ENCODE measurements at places on chromosomes 6 and 20.

GRCh38 chr6:39029156-39030011 lies 19.2 kb upstream of the GLP1R start:
- no peak for DNase-seq

DNA sequence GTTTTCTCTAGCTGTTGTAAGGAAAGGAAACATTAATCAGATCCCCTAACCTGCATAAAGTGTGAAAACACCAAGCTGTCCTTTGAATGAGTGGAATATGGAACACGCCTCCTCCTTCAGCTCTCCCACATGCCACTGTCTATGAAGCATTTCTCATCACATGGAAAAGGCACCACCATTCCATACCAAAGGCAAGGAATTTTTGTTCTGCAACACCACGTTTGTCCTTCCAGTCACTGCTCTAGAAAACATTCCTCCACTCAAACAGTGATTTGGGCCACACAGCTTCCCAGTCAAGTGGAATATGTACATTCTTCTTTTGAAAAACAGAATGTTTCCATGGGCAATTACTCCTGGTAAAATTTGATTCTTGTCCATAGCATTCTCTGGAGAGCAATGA lies 120.1 kb downstream of the OPRM1 start:
- DNase-seq: no peak

- DNase-seq: no peak
Observed at GRCh38 chr20:36548006-36548315, 6.6 kb downstream of the MYL9 start.

- no peak for DNase-seq
Observed at GRCh38 chr6:35044145-35044745, 96.9 kb downstream of the TCP11 start.

GRCh38 chr20:50211091-50211490 lies 20.5 kb downstream of the CEBPB start:
- no peak for DNase-seq

- no peak for DNase-seq
Observed at GRCh38 chr20:59320426-59320825, 20.0 kb downstream of the EDN3 start.

DNA sequence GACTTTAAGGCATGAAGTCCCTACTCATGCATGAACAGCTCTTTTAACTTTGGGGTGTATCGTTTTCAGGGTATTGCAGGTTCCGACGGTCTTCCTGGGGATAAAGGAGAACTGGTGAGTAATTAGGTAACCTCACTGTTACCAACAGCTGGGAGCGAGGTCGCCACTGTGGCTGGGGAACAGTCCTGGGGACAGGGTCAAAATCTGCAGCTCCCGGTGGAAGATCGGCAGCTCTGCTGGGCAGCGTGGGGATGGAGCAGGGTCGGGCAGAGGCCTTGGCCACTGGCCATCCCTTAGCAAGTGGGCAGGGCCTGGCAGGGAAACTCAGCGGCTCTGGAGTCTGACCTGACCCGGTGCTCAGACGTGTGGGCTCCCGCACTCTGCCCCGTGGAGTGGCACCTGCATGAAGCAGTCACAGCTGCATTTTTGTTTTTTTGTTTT lies 16.1 kb downstream of the COL9A3 start:
- no peak for DNase-seq

DNA sequence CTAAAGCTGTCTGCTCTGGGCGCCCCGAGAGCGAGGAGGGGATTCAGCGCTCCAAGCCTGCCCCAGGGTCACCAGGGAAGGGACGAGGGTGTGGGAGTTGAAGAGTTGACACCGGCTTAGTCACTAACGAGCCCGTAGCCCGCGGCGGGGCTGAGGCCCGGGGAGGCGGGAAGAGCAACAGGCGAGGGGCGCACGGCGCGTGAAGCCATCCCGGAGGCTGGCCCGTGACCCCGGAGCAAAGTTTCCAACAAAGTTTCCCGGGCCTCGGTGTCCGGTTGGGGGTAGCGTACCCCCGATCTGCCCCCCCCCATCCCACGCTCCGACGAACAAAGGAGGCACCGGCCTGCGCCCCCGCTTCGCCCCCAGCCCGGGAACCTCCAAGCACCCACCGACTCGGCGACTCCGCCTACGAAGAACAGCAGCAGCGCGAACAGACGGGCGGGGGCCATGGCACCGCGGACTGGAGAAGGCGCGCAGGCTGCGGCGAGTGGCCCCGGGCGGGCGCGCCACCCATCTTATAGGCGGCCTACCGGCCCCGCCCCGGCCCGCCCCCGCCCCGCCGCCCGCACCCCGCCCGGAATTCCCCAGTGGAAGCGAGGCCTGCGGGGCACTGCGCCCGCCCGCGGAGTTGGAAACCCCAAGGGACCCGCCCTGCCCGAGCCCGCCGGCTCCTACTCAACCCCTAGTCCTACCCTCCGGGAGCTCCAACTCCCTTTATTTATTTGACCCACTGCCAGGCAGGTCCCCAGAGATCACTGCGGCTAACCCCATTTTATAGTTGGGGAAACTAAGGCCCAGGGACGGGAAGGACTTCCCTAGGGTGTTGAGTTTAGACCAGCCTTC lies at the start of gene SDC4:
Gene SDC4, minus strand, starts transcription at position 489 of the 843 bp plus-strand sequence. Its CDS starts 40 bp downstream, at position 449.
- DNase-seq: no peak

GRCh38 chr6:43977404-43978111 lies 149.7 kb downstream of the MRPL14 start:
- peak; percentile 59 for DNase-seq

GRCh38 chr6:16600701-16601100 lies 160.6 kb downstream of the ATXN1 start:
- no peak for DNase-seq

DNA sequence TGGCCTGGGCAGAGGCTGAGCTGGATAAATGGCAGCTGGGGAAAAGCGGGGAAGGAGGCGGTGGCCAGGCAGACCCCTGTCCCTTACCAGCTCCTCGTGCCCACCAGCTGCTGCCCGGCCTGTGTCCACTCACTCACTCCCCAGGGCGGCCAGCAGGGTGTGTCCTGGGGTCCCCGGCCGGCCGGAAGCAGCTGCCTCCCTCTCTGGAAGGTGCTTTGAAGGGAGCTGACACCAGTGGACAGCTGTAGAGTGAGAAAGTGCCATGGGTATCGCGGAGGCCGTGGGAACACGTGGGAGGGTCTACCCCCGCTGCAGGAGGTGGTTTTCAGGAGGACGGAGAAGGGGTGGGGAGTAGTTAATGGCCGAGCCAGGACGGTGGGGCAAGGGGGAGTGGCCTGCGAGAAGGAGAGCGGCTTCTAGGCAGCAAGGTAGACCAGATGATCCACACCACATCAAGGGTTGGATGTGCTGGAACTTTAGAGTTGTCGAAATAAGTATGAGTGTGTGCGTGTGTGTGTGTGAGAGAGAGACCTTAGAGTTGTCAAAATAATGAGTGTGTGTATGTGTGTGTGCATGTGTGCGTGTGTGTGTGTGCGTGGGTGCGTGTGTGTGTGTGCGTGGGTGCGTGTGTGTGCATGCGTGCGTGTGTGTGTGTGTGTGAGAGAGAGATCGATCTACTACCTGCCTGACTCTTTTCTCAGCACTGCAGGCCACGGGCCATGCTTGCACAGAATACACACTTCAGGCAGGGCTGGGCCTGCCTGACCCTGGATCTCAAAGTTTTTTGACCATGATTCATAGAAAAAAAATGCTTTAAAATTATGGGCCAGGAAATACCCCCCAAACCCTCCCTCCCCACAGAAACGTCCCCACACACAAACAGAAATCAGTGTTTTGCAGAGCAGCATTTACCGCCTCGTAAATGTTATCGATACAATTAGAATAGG lies 43.9 kb downstream of the CDH4 start:
- no peak for DNase-seq

GRCh38 chr6:132304891-132305305 lies 96.4 kb downstream of the MOXD1 start:
- no peak for DNase-seq

- peak; percentile 99 for DNase-seq
Observed at GRCh38 chr20:35616465-35617396, 1.1 kb downstream of the SPAG4 start.

DNA sequence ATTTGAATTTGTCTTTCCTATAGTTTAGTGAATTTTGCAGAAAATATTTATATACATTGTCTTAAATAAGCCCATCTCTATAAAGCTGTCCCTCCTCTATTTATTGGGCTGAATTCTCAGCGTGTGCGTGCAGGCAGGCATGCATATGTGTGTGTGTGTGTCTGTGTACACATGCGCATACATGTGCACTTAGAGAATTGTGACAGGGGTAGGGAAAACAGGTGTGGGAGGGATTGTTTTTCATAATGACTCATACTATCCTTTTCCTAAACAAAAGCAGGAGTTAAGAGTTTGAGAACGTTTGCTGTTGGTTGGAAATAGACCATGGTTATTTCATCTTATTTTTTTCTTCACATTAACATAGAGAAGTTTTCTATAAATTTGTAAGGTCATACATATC lies 43.4 kb upstream of the FABP7 start:
- no peak for DNase-seq

- DNase-seq: no peak
Observed at GRCh38 chr6:152004036-152004566, 196.6 kb downstream of the ESR1 start.

DNA sequence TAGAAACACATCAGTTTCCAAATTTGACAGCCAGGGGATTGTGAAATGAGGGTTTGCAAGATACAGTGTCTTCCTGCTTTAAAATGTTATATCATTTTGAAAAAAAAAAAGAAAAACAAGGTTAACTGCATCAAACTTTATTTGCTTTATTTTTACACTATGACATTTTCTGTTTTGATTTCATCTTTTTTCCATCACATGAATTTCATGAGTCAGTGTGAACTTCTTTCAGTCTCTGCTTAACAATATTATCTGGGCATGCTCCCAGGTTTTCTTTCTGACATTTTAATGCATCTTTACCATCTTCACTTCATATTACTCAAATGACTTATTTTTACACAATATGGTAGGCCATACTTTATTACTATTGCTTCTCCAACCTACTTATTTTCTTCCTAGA lies 1.9 kb downstream of the NCOA7 start:
- DNase-seq: no peak

DNA sequence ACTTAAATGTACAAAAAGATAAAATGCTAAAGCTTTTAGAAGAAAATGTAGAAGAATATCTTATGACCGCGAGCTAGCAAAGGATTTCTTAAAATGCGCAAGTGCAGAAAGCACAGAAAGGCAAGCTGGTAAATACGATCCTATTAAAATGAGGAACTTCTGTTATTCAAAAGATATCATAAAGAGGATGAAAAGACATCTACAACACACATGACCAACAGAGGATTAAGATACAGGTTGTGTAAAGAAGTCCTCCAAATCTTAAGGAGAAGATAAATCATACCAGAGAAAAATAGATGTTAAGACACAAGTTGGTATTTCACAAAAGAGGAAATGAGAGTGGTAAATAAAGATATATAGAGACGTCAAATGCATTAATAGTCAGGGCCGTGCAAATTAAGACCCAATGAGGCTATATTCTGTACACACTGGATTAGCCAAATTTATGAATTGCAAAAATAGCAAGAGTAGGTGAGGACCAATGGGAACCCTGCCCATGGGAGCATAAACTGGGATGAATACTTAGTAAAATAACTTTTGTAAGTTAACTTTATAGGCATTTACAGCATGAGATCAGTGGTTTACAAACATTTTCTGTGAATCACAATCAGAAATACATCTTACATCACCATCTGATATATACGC lies 23.0 kb downstream of the APCDD1L start:
- DNase-seq: no peak

DNA sequence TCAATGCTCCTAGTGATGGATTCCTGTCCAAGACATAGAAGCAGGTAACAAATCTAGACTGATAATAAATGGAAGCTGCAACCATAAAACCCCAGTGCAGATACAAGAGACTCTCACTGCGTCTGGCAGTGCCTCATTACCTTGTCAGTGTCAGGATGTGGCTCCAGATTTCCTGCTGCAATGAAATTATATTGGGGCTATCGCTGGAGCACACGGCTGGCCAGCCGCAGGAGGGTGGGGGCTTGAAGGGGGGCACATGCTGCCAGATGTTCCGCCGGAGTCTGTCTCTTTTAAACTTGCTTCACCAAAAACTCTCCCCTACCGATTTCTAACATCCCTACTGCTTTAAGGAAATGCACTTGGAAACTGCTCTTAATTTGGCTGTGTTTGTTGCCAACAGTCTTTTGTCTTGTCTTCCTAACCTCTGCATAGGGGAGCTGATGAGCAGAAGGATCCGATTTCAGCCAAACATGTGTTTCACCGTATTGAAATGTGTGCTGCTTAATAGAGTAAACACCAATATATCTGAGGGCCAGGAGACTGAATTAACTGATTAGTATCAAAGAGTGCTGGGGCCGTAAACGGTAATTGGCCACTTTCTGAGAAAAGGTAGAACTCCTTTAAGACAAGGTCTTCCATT lies 102.2 kb upstream of the EXOC2 start:
- no peak for DNase-seq

DNA sequence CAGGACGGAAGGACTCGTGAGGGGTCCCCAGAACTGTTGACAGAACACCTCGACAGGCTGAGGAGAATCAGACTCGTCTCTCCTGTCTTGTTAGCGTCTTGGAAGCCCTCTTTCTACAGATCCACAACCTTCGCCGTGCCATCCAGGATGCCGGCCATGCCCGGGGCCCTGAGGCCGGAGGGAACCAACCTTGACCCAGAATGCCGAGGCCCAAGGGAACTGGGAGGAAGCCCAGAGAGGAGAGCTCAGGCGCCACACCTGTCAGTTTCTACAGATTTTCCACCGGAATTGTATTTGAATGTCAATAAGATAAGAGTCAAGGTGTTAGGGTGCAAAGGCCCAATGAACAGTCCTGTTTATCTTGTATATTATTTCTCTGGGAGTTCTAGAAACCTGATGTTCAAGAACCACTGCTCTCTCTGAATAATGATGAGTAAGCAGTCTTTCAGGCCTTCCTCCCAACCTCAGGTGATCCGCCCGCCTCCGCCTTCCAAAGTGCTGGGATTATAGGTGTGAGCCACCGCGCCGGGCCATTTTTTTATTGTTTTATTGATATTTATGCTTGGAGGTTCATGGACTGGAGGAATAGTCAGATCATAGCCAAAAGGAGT lies 799 bp upstream of the ME1 start:
- no peak for DNase-seq

GRCh38 chr20:24144371-24144770 lies 155.8 kb upstream of the GGTLC1 start:
- no peak for DNase-seq

GRCh38 chr20:19750907-19751636 lies 7.0 kb upstream of the RIN2 start:
- DNase-seq: no peak

DNA sequence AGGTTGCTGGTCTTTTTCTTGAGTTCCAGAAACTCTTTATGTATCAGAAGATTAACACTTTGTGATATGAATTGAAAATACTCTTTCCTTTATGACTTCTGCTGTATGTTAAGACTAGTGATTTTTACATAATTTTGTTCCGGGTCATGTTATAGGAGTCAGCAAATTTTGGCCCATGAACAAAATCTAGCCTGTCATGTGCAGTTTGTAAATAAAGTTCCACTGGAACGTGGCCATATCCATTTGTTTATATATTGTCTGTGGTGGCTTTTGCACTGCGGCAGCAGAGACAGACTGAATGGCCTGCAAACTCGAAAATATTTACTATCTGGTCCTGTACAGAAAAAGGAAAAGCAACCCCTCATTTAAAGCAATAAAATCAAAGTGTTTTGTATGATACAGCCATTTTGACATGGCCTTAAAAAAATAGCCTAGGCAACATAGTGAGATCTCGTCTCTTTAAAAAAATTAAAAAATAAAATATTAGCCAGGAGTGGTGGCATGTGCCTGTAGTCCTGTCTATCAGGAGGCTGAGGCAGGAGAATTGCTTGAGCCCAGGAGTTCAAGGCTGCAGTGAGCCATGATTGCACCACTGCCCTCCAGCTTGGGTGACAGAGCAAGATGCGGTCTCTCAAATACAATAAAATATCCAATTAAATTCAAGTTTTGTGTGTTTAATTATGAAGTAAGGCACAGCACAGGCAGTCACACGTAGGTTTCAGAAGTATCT lies 36.9 kb downstream of the SNX9 start:
- DNase-seq: no peak

GRCh38 chr20:63259734-63260460 lies 5.6 kb upstream of the NKAIN4 start:
- DNase-seq: no peak
